ENCODE measurements at places on chromosomes 2 and 18. TPM values are rescaled to one million over a fixed set of nuclear protein-coding genes. Genes with fewer than 3 reads are reported as not detected.

The TP53I3 gene
- total RNA-seq = 61.8 TPM

DNA sequence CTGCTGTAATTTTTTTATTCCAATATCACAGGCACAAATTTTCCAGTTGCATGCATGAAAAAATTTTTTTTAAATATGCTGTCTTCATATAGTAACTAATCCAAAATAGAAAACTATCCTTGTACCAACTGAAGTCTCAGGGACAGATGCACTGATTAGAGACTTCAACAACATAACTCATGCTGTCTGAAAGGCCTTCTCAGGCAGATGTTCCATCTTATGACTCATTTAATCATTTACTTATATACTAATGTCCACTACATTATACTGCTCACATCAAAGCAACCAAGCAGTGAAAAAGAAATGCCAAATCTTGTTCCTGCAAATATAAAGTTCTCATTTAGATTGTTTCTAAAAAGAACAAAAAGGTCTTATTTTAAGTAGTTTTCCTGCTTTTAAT, 53.1 kb downstream of the OLA1 start:
- peak; percentile 8 for DNase-seq

GRCh38 chr2:175227393-175227792, 45.9 kb upstream of the ATP5MC3 start:
- no peak for DNase-seq

The C2orf92 gene
- total RNA-seq = 4.9 TPM

GRCh38 chr2:142840436-142840835, 37.0 kb upstream of the KYNU start:
- DNase-seq = no peak

- peak; percentile 18 for DNase-seq
Observed at GRCh38 chr2:44886414-44886813, 55.1 kb upstream of the SIX3 start.

DNA sequence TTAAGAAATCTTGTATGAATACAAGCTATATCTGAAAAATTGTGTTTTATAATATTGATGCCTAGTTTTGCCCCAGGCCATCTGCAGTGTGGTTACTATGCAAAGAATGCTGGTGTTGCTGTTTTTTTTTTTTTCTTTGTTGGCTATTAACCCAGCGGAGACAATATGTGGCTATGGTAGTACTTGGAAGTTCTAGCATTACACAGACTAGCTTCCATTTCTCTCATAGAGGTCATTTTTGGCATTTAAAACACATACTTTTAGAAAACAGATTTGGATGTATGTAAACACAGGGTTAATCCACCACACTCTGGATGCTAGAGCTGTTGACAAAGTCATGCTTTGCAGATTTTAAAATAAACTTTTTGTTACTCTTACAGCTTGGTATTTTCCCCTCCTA, 209.8 kb downstream of the NEDD4L start:
- no peak for DNase-seq

DNA sequence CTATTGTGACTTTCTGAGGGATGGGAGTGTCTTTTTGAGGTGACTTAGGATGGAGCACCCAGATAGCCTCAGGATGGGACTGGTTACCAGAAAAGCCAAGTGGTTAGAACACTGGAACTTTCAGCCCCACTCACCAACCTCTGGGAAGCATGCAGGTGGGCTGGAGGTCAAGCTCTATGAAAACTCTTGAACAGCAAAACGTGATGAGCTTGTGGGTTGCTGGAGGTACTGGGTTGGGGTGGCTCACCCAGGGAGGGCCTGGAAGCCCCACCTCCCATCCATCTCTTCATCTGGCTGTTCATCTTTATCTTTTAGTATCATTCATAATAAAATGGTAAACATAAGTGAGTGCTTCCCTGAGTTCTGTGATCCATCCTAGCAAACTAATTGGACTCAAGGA, 216.4 kb downstream of the SPP2 start:
- no peak for DNase-seq

The ARHGAP15 gene
- not detected for total RNA-seq

DNA sequence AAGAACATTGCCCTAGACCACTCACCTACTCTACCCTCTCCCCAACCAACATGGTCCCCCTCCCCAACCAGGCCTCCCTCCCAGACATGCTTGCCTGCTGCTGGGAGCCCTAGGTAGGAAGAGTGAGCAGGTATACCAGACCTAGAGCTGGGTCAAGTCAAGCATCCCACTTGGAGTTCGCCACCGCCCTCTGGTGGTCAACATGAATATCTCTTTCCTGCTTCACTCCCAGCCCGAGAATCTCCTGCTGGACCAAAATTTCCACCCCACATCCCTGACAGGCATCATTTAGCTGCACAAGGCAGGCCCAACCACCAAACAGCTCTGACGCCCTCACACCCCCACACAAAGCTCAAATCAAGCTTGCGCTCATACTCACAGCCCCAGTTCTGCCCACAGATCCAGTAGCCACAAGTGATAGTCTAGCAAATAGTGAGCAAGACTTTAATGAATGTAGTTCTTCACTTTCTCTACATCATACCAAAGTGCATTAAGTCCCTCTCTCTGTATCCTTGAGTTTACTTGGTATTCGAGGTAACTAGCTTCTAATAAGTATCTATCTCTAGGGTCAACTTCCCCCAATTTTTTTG, 116.0 kb downstream of the TNS1 start:
- DNase-seq = peak; percentile 76

DNA sequence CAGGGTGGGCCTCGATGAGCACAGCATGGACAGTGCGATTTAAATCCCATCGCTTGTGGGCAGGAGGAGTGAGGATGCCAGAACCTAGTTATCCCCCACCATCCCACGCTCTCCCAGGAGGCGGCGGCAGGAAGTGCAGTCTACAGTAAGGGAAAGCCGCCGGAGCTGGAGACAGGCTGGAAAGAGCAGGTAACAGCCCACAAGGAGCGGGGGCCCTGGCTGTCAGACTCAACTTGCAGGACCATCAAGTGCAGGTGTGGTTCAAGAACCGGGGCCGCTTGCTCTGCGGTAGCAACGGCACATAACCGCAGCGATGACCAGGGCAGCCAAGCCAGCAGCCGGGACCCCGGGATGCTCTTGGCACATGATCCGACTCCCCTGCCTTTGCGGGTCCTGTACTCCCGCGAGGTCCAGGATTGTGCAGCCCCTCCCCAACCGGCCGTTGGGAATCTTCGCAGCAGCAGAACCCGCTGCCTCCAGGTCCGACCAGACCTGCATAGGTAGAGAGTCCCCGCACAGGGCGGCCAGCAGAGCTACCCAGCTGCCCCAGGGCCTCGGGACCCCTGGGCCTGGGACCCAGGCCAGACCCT, 82.1 kb downstream of the BIN1 start:
- DNase-seq = no peak

The IL1R1 gene
- total RNA-seq = 13.9 TPM

DNA sequence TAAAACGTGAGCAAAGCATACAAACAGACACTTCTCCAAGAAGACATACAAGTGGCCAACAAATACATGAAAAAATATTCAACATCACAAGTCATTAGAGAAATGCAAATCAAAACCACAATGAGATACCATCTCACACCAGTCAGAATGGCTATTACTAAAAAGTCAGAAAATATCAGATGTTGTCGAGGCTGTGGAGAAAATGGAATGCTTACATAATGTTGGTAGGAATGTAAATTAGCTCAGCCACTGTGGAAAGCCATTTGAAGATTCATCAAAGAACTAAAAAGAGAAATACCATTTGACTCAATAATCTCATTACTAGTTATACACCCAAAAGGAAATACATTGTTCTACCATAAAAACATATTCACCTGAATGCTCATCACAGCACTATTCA, 825.7 kb downstream of the SUCLG1 start:
- peak; percentile 9 for DNase-seq

- peak; percentile 51 for DNase-seq
Observed at GRCh38 chr2:238145851-238146250, 7.4 kb downstream of the KLHL30 start.

DNA sequence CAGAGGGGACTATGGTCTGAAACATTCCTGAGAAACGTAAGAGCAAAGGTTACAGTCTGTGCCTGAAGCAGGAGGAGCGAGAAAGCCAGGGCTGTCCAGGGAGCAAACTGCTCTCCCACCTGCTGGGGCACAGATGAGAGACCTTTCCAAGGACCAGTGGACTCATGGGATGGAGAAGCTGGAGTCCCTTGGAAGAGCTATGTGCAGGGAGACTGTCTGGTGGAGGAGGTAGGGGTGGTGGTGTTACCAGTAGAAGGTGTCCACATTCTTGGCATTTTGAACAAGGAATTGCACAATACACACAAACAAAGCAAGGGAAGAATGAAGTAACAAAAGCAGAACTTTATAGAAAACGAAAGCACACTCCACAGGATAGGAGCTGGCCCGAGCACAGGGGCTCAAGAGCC, 97.9 kb upstream of the CYRIA start:
- DNase-seq = no peak

The CNDP1 gene
- not detected for total RNA-seq

The HDAC4 gene
- total RNA-seq = 78.0 TPM

DNA sequence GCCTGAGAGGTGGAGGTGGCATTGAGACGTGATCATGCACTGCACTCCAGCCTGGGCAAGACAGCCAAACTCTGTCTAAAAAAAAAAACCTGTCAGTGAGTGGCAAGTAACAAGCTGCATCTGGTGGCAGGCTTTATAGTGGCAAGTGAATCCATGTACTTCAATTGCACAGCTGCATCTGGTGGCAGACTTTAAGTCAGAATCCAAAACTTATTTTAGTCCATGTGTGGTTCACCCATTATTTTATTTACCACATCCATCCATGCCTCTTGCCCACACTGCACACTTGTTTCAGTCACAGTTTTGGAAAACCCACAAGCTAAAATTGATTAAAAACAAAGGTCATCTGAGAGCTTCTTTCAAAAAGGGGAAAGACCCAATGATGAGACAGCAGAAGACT, 1636.4 kb upstream of the NXPH2 start:
- peak; percentile 62 for DNase-seq

- peak; percentile 87 for DNase-seq
Observed at GRCh38 chr2:172305066-172305465, 122.3 kb upstream of the ITGA6 start.

The DYNAP gene
- total RNA-seq = not detected

GRCh38 chr2:182763311-182763912, 47.4 kb downstream of the DNAJC10 start:
- peak; percentile 82 for DNase-seq

The DES gene
- 13,585 TPM for total RNA-seq

The IL37 gene
- total RNA-seq = not detected
